CD4-positive, alpha-beta T cell treated with Interleukin-15 for 1 hour (primary cell): ENCODE measurements at places on chromosomes 16 and 17.

DNA sequence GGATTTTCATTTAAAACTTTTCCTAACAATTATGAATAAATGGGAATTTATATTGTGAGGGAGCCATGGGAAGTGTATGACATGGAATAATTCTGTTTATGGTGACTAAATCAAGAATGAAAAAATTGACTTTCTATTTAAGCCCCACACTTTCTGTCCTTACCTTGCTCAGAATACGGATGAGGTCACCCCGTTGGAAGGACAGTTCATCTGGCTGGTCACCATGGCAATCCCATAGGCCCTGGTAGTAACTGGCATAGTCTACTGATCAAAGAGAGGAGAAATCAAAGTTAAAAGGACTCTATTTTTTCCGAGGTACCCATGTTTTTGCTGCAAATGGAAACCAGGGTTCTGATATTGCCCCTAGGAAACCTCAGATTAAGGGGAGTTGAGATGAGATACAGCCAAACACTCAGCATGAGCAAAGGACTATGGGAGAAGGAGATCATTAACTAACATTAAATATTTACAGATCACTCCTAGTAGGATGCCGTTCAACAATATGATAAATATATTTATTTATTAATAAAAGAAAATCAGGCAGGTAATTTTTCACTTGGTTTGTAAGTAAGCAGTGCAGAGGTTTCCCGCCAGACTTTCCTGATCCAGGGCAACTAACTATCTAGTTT lies 54.9 kb downstream of the SNX11 start:
- DNase-seq: no peak

DNA sequence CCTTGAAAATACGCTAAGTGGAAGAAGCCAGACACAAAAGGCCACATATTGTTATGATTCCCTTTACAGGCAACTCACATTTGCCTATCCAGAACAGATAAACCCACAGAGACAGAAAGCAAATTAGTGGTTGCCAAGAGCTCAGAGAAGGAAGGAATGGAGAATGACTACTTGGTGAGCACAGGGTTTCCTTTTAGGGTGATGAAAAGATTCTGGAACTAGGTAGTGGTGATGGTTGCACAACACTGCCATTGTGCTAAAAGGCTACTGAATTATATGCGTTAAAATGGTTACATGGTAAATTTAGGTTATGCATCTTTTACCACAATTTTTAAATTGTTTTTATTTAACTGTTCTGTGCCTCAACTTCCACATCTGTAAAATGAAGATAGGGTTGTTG lies 4.4 kb downstream of the COPRS start:
- DNase-seq: no peak

GRCh38 chr17:64682261-64683181 lies 20.4 kb upstream of the SMURF2 start:
- no peak for DNase-seq

DNA sequence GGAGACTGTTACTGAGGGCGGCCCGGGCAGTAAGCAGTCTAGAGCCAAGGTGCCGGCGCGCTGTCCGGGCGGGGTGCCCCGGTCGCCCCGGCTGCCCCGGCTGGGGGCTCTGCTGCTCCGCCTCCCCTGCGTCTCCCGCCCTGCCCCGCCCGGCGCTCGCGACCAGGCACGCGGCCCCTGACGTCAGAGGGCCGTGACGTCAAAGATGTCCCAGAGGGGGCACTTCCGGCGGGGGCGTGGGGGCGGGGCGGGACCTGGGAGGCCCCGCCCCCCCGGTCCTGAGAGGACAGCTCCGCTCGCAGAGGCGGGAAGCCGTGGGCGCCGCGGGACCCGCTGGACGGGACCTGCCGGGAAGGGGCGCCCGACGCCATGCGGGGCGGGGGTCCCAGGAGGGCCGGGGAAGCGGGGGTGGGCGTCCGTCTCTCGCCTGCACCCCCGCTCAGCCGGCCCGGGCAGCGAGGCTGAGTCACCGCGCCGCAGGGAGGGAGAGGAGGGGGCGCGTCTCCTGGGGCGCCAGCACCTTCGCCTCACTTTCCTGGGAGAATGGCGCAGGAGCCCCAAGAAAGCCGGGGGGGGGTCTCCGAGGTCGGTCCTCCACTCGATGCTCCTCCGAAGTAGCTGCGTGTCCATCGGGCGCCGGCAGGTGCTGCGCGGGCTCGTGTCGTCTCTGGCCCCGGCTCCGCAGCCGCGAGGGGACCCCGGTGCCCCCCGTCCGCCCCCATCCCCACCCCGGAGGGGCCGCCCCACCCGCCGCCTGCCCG lies 4.4 kb upstream of the HIC1 start:
- peak; percentile 80 for DNase-seq

GRCh38 chr17:3002538-3003295 lies 60.7 kb downstream of the OR1D5 start:
- peak; percentile 69 for DNase-seq

- DNase-seq: no peak
These were observed 4.5 kb downstream of the KRTAP3-1 start for GRCh38 chr17:41004397-41004796.

- DNase-seq: no peak
These were observed 75.2 kb upstream of the METTL9 start for GRCh38 chr16:21524068-21524751.

DNA sequence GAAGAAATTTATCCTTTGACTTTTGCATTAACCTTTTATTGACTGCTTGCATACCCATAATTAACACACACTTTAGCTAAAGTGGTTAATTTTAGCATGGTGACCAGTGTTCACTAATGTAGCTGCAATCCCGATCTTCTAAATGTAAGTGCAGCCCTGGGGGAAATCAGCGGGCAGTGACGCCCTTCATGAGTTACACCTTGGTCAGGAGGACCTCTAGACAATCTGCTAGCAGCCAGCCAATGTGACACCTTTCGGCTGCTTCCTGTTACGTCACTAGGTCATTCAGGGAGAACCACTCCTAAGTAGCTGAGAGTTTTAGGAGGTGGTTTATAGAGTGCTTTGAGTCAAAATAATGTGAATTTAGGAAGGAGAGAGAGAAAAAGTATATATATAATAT lies 180.5 kb downstream of the IRX3 start:
- no peak for DNase-seq

DNA sequence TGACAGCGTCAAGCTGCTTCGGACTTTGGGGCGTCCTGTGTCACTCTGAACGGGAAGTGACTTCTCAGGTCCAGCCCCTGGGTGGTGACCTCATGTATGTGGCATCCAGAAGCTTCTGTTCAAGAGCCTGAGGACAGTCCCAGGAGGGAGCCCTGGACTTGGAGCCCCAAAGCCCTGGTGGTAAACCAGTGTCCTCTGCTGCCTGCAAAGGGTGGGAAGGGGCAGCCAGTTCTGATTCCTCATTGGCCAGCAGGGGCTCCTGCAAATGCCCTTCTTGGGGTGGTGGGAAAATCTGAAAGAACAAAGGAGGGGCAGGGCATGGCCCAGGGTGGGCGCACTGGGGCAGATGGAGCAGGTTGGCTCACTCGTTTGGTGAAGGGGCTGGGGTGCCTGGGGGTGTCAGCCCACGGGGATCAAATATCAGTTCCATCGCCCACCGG lies 1.6 kb downstream of the OSGIN1 start:
- DNase-seq: peak; percentile 39

DNA sequence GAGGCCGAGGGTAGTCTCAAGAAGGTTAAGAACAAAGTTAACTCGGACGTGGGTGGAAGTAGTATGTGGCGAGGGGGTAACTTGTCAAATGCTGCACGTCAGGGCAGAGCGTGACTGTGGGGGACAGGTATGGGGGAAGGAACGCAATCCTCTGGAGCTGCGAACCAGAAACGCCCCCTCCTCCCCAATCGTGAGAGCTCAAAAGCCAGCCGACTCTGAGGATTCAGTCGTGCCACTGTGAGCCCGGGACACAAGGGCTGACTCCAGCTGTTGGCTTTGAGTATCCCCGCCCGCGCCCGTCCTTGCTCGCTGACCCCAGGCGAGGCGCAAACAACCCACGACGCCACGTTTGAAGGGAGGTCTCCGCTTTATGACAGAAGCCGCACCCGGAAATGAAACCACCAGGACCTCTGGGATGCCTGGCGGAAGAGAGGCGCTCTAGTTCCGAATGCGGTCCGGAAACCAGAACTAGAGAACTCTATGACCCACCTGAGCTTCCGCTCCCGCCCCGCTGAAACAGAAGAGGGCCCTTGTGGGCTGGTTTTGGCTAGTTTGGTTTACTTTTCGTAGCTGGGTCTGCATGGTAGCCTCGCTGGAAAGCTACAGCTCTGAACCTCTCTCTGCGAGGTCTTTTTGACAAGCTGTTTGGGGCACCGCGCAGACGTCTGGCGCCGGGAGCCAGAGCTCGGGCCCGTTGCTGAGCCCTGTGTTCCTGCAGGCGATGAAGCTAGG lies at the start of gene PEX12:
Gene PEX12, minus strand, starts transcription at position 375 of the 732 bp plus-strand sequence. CDS start 550 bp downstream, outside the sequence.
- DNase-seq: peak; percentile 92

- DNase-seq: no peak
These were observed 59.2 kb downstream of the B9D1 start for GRCh38 chr17:19303367-19303776.

GRCh38 chr17:1683459-1683858 lies 1.2 kb downstream of the PRPF8 start:
- no peak for DNase-seq

DNA sequence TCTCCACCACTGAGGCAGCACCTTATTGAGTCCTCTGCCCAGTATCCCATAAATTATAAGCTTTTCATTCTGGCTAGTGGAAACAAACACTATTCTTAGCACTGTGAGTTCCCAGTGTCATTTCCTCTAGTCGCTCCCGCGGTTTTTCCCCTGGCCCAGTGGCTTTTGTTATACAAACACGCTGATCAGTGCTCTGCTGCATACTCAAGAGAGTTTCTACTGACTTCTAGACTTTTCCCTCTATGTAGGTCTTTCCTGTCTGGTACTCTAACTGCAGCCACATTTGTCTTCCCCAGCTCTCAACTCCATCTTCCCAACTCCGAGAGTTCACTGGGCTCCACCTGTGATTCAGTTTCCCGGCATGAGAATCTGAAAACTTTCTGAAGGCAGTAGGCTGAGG lies 556.6 kb upstream of the SALL1 start:
- no peak for DNase-seq

DNA sequence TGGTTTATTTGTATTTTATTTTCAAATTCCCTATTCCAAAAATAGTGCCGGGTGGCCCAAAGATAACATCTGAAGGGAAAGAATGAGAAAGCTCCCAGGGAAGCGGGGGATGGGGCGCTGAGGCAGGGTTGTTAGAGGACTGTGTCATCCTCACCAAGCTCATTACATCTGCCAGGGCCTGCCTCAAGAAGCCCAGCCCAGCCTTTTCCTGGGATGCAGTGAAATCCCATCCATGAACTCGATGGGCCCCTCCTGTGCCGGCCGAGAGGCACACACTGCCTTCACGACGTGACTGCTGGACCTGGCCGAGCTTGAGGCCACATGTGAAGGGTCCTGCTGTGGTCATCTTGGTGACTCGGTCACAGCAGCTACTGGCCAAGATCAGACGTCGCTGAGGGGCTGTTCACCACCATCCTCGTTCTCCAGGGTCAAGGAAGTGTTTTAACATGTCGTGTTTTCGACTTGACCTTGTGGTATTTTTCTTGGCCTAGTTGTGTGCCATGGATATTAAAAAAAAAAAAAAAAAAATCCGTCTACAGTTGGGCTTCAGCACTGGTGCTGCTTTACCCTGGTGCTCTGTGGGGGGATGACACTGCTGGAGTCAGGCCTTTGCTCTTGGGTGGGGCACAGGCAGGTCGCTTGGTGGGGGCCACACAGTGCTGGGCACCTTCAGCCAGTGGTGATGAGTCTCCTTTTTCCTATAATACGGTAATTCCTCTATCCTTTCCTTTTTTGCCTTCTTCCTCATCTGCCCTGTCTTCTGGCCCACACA lies 4.9 kb downstream of the TIMM22 start:
- DNase-seq: no peak

- no peak for DNase-seq
These were observed 824.6 kb upstream of the GOT2 start for GRCh38 chr16:59558679-59559078.

DNA sequence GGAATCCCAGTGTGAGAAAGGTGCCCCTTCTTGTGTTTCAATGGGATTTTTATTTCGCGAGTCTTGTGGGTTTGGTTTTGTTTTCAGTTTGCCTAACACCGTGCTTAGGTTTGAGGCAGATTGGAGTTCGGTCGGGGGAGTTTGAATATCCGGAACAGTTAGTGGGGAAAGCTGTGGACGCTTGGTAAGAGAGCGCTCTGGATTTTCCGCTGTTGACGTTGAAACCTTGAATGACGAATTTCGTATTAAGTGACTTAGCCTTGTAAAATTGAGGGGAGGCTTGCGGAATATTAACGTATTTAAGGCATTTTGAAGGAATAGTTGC lies 567 bp downstream of the UBB start:
- DNase-seq: no peak

- DNase-seq: peak; percentile 88
These were observed at the start of gene KRABD2 for GRCh38 chr17:8376271-8377067. Gene KRABD2, minus strand, starts transcription at chr17:8376704.

DNA sequence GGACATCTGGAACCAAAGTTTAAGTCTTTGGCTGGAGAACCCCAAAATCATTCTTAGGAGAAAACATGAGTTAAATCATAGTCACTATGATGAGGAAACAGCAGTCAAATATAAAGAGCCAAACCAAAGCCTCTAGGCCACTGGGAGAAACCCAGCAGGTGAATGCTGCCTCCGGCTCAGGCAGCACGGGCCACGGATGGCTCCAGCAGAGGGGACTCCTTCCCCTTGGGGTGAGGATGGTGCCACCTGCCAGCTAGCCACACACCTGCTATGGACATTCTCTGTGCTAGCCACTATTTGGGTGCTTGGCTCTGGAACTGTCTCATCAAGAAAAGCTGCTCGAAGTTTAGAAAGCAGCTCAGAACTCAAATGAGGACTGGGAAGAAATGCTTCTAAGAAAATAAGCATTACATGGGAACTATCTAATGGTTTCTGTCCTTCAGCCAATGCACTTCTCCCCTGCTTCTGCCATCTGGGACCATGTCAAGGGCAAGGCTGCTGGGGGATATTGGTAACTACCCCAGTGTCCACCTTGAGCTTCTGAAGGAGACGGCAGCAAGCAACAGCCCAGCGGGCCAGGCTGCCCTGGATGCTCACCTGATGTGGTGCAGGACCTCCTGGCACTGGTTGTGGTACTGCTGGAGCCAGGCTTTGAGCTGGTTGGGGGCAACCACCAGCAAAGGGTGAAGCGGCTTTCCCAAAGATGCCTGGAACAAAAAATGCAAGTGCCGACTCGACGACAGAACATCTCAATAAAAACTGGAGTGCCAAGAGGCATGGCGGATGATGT lies 22.5 kb downstream of the ELAC2 start:
- DNase-seq: no peak

DNA sequence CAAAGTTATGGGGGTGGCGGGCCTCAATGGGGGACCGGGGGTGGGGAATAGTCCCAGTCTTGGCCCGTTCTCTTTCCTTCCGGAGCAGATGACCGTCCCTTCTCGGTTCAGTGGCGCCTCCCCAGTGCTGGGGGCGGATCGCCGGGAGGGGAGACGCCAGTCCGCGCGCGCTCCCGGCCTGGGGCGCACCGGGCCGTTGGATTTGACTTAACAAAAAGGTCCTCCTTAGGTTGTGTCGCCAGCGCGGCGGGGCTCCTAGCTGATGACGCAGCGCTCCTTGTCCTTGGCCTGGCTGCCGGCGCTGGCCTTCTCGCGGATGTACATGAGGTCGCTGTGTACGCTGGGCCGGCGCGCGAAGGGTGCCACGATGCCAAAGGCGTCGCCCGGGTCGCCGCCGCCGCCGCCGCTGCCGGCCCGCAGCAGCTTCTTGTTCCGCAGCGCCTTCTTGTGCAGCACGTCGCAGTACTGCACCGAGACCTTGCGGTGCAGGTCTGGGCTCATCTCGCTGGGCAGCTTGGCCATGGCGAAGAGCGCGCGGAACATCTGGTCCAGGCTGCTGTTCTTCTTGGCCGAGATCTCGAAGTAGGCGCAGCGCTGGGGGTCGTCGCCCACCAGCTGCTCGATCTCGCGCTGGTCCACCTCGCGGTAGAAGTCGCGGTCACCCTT lies 1.2 kb downstream of the RASD1 start:
- no peak for DNase-seq

- DNase-seq: no peak
These were observed 1.2 kb upstream of the IGSF6 start for GRCh38 chr16:21653571-21653970.
